ENCODE measurements at places on chromosomes 5 and 9.

DNA sequence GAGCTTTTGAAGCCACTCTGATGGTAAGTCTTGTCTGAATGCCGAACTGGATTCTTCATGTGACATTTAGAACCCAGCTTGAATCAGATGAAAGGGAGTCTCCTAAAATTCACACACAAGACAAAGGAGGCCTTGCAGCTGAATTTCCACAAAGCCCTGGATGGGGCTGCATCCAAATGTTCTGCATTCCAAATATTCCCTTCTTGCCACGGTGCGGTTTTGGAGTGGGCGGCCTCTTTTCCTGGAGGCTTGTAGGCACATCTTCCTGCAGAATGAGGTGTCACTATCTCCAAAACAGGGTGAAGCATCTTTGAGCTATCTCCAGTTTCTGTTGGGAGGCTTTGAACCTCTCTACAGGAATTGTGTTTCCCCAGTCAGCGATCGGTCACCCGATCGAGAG, 342.7 kb downstream of the ARHGEF28 start:
- no peak for DNase-seq

- DNase-seq = no peak
Measured at GRCh38 chr9:9002826-9003583, 1203.4 kb upstream of the DMAC1 start.

DNA sequence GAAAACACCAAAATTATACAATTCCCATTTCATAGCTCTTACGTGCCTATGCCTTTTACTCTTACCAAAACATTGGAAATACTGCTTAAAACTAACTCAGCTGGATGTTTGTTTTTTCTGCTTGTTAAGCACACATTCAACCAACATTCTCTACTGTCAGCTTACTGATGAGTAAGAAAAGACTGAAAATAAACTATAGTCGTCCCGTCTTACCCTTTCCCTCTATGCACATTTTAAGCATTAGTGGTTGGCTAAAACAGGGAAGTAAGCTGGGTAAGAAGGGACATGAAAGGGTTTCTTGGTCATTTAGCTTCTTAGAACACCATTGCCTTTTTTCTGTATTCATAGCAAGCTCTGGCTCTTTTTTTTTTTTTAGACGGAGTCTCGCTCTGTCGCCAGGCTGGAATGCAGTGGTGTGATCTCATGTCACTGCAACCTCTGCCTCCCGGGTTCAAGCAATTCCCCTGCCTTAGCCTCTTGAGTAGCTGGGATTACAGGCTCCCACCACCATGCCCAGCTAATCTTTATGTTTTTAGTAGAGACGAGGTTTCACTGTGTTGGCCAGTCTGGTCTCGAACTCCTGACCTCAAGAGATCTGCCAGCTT, 232.1 kb upstream of the PCSK5 start:
- DNase-seq = no peak

GRCh38 chr5:18968966-18969365, 1019.0 kb downstream of the CDH18 start:
- no peak for DNase-seq

DNA sequence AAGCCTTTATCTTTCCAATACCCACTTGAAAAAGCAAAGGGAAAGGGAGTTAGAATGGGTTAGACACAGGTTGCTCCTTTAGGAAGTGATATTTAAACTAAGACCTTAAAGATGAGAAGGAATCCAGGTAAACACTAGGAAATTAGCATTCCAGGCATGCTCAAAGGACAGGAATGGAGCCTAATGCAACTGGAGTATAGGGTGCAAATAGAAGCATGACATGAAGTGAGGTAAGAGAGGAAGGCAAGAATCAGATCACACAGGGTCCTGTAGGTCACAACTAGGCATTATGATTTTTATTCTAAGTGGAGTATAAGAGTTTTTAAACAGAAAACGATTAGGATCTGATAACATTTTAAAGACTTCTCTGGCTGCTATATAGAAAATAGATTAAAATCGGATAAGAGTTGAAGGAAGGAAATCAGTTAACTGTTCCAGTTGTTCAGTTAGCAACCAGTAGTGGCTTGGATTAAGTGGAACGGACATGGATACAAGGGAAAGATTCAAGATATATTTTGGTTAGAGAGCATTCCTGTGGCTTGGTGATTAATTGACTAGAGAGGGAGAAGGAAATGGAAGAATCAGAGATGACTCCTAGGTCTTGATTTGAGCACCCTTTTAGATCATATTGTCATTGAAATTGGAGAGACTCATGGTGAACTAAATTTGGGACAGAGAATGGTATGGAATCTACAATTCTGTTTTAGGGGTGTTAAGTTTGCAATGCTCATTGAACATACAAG, 95.9 kb downstream of the FBXO4 start:
- DNase-seq = no peak

GRCh38 chr5:82493221-82493620, 215.1 kb upstream of the RPS23 start:
- no peak for DNase-seq

- no peak for DNase-seq
Measured at GRCh38 chr5:2374703-2375102, 376.8 kb downstream of the IRX2 start.

- no peak for DNase-seq
Measured at GRCh38 chr9:95341293-95341962, 23.9 kb upstream of the FANCC start.

- no peak for DNase-seq
Measured at GRCh38 chr5:177598477-177598876, 1.5 kb upstream of the B4GALT7 start.

DNA sequence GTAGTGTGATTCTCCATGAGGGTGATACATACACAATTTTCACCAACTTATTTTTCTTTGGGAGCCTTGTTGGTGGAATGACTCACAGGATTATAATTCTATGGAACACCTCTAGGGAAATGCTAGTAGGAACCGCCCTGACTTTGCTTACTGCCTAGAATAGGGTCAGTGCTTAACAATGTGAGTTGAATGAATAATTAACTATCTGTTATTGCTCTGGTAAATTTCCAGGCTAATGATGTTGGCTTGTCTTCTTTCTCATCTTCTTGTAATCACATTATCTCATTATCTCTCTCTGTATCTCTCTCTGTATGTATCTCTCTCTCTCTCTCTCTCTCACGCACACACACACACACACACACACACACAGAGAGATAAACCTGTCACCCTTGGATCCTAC, 291.1 kb downstream of the TRIM32 start:
- DNase-seq = no peak

GRCh38 chr5:158921441-158922262, 178.1 kb downstream of the EBF1 start:
- no peak for DNase-seq

GRCh38 chr9:109453210-109453842, 44.8 kb downstream of the PTPN3 start:
- DNase-seq = no peak

DNA sequence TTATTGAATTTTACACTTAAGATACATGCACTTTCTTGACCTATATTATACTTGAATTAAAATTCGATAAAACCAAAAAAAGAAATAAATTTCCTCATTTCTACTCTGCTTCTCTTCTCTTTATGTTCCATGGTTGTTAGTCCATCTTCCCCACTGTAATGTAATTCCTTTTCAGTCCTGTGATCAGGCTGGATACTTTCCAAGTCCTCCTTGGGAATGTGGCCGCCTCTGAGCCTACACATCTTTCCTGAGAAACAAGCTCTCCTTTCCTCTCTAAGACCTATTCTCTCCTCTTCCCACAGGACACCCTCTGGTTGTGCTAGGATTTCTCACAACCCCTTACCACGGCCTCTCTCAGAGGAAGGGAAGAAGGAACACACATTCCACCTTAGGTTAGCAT, 285.1 kb downstream of the DNAH5 start:
- no peak for DNase-seq

GRCh38 chr5:33309536-33310345, 131.0 kb upstream of the TARS1 start:
- no peak for DNase-seq

- no peak for DNase-seq
Measured at GRCh38 chr5:92527311-92528078, 1053.5 kb downstream of the NR2F1-AS1 start.

DNA sequence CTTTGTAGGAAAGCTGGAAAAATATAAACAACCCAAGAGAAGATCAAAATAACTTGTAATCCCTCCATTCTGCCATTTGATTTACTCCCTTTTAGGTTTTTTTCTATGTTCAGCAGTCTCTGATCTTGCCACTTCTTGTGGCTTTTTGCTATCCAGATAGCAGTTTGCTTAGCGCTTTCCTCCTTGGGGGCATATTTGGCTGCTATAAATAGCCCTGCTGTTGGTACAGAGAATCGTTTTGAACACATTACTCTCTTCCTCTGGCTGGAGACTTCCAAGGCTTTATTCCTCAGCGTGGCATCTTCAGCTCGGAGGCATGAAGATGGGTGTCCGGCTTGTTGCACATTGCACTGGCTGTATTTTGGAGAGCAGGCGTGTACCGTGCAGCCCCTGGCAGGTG, 38.6 kb downstream of the HMCN2 start:
- no peak for DNase-seq
